ENCODE measurements at places on chromosomes 7 and 10.
A peak's percentile ranks its signal among the peaks of the same experiment; 100 is the strongest.

DNA sequence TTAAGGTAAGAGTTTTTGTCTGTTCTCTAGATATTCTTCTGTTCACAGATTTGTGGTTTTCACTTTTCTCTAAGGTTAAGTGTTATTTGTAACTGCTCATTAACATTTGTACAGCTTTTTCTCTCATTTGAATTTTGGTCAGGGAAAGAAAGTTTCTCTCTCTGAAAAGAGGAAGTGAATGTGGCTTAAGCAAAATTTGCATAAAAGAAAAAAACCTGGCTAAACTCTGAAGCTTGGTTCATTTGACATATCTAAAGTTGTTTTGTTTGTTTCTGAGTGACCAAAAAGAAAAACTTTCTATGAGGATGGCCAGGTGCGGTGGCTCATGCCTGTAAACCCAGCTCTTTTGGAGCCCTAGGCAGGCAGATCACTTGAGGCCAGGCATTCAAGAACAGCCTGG, 22.0 kb upstream of the SLC26A4 start:
- no peak for DNase-seq

DNA sequence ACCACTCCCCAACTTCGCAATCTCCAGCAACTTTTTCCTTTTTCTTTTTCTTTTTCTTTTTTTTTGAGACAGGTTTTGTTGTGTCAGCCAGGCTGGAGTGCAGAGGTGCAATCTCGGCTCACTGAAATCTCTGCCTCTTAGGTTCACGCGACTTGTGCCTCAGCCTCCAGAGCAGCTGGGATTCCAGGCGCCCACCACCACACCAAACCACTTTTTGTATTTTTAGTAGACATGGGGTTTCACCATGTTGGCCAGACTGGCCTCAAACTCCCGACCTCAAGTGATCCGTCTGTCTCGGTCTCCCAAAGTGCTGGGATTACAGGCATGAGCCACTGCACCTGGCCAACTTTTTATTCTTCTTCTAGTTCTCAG, 55.0 kb downstream of the KIAA1549 start:
- DNase-seq: no peak

GRCh38 chr10:133608855-133609254, 17.7 kb downstream of the FRG2B start:
- no peak for DNase-seq

- no peak for DNase-seq
These were observed 291.9 kb downstream of the SH2D4B start for GRCh38 chr10:80829562-80829961.

GRCh38 chr10:1552406-1552805, 184.9 kb downstream of the ADARB2 start:
- DNase-seq: no peak

DNA sequence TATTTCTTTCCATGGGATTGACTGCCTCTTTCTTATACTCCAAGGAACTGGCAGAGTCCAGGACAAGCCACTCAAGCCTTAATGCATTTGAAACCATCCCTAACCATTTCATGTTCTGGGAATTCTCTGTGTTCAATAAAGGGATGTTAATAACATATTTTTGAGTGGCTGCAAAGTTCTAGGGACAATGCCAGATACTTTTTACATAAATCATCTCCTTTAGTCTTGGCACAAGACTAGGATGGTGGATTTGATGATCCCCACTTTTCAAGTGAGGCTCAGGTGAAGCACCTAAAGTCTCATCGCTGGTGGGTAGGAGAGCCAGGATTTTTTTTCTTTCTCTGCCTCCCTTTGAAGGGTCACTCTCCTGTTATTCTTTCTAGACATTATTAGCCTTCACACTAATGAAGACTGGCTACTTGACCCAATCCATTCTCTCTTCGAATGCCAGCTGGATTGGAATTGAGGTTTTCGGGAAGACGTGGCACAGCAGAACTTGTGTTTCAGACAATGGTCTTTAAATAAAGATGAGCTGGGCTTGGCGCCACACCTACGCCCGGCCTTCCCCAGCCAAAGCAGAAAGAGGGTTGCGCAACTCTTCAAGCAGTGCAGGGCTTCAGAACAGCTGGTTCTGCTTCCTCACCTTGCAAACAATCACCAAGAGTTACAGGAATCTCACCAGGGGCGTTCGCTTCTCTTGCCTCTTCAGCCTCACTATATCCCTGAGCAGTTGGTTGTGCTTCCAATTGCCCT, 73.8 kb upstream of the BMPER start:
- no peak for DNase-seq

- DNase-seq: no peak
These were observed 83.4 kb downstream of the PRKAG2 start for GRCh38 chr7:151793531-151793951.

GRCh38 chr10:121070275-121071070, 219.3 kb downstream of the WDR11 start:
- no peak for DNase-seq

- peak; percentile 28 for DNase-seq
These were observed 3.3 kb downstream of the GRID1 start for GRCh38 chr10:86363184-86363832.

- DNase-seq: no peak
These were observed 1019.4 kb downstream of the TYW1 start for GRCh38 chr7:68015978-68016532.

DNA sequence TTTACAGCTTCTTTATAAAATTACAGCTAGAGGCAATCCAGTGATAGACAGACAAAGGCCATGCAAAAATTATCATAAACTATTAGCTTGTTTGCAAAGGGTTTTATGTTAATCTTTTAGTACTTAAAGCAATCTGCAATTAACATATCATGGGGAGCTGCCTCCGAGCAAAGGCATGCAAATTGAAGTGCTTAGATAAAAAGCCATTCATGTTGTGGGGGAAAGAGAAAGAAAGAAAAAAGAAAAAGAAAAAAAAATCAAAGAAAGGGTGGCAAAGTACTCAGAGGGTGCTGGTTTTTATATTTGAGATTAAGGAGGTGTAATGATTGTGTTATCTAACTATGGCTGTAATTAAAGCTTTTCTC, 799.5 kb downstream of the LRMDA start:
- DNase-seq: no peak

DNA sequence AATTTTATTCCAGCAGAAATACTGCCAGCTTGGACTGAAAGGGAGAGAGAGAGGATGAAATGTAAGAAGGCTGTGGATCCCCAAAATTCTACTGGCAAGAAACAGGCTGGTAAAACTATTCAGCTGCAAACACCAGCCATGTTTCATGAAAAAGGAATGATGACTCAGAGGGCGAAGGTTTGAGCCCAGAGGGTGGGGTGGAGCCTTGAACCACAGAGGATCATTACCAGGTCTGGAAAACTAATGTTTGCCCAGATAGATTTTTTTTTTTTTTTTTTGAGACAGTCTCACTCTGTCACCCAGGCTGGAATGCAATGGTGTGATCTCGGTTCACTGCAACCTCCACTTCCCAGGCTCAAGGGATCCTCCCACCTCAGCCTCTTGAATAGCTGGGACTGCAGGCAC, 41.7 kb upstream of the NRF1 start:
- DNase-seq: no peak

DNA sequence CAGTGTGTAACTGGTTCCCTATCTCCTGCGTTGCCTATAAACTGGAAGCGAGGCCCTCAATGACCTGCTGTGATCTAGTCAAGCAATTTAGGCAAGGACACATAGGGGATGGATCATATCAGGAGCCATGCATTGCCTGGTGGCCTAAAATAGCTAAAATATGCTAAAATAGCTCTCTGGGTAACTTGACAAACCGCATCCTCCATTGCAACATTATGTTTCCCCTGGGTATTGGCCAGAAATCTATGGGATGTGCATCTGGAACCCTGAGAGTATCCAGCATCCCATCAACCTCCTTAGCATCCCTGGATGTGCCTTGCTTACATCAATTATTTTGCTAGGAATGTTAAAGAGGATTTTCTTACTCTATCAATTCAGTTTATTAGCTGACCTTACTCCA, 91.7 kb upstream of the ADCY1 start:
- no peak for DNase-seq

DNA sequence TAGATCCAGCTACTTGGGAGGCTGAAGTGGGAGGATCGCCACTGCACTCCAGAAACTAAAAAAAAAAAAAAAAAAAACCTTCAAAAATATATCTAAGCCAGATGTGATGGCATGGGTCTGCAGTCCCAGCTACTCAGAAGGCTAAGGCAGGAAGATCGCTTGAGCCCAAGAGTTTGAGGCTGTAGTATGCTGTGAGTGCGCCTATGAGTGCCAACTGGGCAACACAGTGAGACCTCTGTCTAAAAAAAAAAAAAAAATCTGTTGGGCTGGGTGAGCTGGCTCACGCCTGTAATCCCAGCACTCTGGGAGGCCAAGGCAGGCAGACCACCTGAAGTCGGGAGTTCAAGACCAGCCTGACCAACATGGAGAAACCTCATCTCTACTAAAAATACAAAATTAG, 2.8 kb upstream of the CHCHD1 start:
- no peak for DNase-seq

DNA sequence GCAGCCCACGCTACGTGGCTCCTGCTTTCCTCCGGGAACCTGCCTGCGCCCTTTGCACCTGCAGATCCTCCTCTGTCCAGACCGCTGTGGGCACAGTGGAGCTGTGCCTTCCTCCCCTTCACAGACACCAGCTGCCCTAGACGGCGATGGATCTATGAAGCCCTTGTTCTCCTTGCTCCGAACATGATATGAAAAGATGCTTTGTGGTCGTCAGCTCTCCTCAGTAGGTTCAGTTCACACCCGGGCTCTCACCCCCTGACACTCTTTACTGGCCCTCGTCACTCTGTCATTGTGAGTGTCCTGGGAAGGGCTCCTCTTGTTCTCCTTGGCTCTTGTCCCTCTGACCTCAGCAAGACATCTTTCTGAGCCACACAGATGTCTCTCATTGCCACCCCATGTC, 4.2 kb downstream of the ZNF488 start:
- DNase-seq: no peak

GRCh38 chr7:128351296-128352152, 7.8 kb upstream of the RBM28 start:
- DNase-seq: peak; percentile 21

- DNase-seq: no peak
These were observed 45.4 kb downstream of the CACNB2 start for GRCh38 chr10:18185621-18186020.

- DNase-seq: no peak
These were observed 146.2 kb downstream of the SPAG6 start for GRCh38 chr10:22491480-22491879.

DNA sequence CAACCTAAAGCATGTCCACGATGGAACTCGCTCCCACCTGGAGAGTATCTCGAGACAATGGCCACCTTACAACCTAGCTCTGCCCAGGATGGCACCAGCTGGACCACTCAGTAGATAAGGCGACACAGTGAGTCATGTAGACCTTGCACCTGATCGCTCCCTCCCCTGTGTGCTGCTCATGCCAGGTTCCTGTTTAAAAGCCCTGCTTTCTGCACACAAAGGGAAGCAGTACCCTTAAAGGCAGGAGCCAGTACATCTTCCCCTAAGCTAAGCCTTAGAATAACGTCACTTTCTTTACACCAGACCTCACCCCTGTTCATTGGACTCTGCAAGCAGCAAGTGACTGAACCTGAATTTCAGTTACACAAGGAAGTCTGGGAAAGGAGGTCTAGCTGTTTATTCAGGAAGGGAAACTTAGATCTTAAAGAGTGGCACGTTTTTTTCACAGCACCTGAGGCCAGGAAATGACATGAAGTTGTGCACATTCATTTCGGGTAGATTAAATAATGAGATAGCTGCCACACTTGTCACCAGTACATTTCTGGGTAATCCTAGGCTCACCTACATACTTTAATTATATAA, 117.9 kb downstream of the MTPAP start:
- peak; percentile 7 for DNase-seq

- peak; percentile 62 for DNase-seq
These were observed 341.5 kb upstream of the AOAH start for GRCh38 chr7:37065779-37066271.

GRCh38 chr7:135801877-135802276, 53.3 kb upstream of the FAM180A start:
- no peak for DNase-seq

- DNase-seq: no peak
These were observed 14.0 kb upstream of the UBE3C start for GRCh38 chr7:157124690-157125089.

- no peak for DNase-seq
These were observed 87.0 kb downstream of the LYZL1 start for GRCh38 chr10:29375888-29376287.

DNA sequence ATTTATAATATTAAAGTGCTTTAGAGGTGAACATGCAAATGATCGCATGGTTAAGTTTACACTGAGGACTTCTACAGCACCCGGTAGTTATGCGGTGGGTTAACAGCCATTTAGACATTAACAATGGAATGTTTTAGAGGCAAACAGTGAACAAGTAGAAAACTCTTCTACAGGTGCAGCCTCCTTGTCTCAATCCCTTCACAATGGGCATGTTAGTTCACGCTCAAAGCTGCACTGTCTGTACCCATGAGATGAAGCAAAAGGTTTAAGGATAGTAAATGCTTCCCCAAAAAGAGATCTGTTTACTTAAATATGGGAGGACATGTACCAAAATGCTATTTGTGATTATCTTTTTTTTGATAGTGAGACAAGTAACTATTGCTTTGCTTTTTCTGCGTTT, 25.1 kb downstream of the PUS7 start:
- no peak for DNase-seq

DNA sequence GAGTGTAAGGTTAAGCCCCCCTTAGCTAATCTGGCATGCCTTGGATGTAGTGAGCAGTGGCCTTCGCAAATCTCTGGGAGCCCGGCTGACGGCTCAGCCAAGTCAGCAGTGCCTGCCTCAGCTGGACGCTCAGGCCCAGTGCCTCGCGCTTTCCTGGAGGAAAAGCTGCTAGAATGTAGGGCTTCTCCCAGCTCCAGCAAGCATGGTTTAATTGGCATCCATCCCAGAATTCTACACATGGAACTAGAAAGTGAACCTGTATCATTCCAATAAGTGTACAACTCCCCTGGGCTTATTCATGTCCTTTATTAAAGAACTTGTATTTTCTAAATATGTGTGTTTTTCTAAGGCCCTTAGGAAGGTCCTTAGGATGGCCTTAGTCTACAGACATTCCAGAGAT, 287.8 kb upstream of the SHH start:
- no peak for DNase-seq

DNA sequence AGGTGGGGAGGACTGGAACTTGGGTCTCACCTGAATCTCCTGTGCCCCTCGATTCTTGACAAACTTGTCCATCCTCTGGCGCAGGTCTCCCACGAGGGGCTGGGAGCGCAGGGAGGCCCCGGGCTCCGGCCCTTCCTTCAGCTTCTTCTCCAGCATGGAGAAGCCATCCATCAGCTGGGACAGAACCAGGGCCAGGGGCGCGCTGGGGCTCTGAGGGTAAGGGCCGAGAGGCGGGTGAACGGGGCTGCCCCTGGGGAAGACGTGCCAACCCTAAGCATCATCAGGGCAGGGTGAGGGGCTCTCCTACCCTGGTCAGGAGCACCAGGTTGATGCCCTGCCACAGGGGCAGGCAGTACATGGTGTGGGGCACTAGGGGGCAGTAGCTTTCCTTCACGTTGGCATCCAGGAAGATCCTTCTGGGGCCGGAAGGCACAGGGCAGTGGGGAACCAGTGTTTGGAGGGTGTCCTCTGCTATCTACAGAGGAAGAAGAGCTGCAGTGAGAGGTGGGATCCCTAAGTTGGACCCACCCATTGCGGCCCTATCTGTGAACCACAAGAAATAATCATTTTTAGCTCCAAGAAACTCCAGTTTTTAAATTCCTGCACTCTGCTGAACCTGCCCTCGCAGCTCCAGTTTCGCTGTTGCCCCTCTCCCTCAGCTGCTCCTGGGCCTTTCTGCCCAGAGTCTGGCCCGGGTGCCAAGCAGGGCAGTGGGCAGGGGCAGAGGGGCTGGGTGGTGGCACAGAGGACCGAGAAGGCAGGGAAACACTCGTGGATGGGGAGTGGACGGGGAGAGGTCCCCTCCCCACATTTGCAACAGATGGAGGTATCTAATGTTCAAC, 10.8 kb upstream of the PYROXD2 start:
- DNase-seq: peak; percentile 70

All from activated CD8-positive, alpha-beta T cell treated with anti-CD3 and anti-CD28 coated beads for 36 hours (primary cell).